ENCODE measurements at places on chromosomes 1 and 21.

- H3K36me3 ChIP-seq = no peaks in the 10 kb centered on the region
- DNase-seq = no peak
- peaks cover 8% of the 10 kb centered on the region for H3K4me1 ChIP-seq
- H3K27ac ChIP-seq = no peak overlapping the region
Measured at GRCh38 chr1:39694026-39694425, 2.8 kb upstream of the HPCAL4 start.

DNA sequence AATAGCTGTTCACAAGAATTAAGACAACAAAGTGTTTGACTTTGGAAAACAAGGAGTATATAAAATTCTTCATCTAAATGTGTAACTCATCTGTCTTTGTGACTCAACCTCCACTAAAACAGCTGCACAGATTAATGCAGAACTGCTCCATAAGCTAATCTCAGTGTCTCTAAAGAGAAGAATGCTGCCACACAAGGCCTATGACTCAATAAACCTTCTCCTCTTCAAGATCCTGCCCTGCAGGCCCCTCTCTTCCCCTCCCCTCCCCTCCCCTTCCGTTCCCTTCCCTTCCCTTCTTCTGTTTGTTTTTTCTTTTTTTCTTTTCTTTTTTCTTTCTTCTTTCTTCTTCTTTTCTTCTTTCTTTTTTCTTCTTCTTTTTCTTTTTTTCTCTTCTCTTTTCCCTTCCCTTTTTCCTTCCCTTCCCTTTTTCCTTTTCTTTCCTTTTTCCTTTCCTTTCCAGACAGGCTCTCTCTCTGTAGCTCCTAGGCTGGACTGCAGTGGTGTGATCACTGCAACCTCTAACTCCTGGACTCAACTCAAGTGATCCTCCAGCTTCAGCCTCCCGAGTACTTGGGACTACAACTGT is 1052.8 kb downstream of the BRINP3 start:
- no peaks in the 10 kb centered on the region for H3K36me3 ChIP-seq
- no peak overlapping the region for H3K27ac ChIP-seq
- no peaks in the 10 kb centered on the region for H3K4me1 ChIP-seq

- no peak for DNase-seq
- H3K27ac ChIP-seq = no peak overlapping the region
- peaks cover 6% of the 10 kb centered on the region for H3K27me3 ChIP-seq
- peaks cover 14% of the 10 kb centered on the region for H3K4me1 ChIP-seq
- no peak overlapping the region for H3K4me3 ChIP-seq
Measured at GRCh38 chr1:63005812-63006211, 221.9 kb downstream of the ATG4C start.

- no peak overlapping the region for H3K27ac ChIP-seq
- no peak overlapping the region for H3K4me3 ChIP-seq
- peaks cover 15% of the 10 kb centered on the region for H3K27me3 ChIP-seq
- DNase-seq = no peak
Measured at GRCh38 chr1:3580231-3580630, 31.1 kb downstream of the MEGF6 start.

DNA sequence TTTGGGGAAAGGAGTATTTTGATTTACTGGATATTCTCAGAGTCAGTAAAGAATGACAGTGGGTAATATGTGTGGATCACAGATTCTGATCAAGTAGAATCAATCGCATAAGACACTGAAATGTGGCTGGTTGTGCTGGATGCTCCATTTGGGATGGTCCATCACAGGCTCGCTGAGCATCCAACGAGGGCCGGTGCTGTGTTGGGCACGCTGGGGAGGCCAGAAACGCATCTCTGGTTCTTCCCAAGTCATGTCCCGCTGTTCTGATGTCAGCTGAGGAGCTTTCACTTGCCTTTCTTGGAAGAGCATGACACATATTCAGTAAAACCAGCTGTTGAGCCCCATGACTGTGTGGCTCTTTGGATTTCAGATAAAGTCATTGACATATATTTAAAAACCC is 72.0 kb downstream of the UMODL1 start:
- peaks cover 3% of the 10 kb centered on the region for H3K36me3 ChIP-seq
- peaks cover 3% of the 10 kb centered on the region for H3K4me1 ChIP-seq
- peaks cover 6% of the 10 kb centered on the region for H3K27me3 ChIP-seq
- H3K27ac ChIP-seq = no peak overlapping the region
- DNase-seq = no peak

DNA sequence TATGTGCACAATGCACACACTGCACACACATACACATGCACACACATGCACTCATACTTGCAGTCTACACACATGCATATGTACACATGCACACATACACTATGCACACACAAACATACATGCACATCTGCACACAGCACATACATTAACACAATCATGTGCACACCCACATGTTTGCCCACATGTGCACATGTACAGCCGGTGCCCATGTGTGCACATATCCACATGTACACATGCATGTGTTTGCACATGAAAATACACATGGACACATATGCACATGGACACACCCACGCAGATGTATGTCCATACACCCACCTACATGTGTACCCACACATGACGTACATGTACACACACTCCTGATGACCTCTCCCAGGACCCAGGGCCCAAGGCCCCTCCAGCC is 105.1 kb upstream of the ACTRT2 start:
- H3K27me3 ChIP-seq = peaks cover 17% of the 10 kb centered on the region
- H3K4me3 ChIP-seq = no peak overlapping the region
- no peak for DNase-seq
- H3K36me3 ChIP-seq = peaks cover 5% of the 10 kb centered on the region
- H3K27ac ChIP-seq = peak overlapping the region; percentile 64
- H3K4me1 ChIP-seq = no peaks in the 10 kb centered on the region

- H3K4me1 ChIP-seq = peaks cover 34% of the 10 kb centered on the region
- H3K36me3 ChIP-seq = peaks cover 9% of the 10 kb centered on the region
- peak overlapping the region; percentile 97 for H3K27ac ChIP-seq
- peak overlapping the region; percentile 100 for H3K4me3 ChIP-seq
Measured at GRCh38 chr1:243253926-243254232, 1.2 kb downstream of the CEP170 start.

- H3K4me3 ChIP-seq = no peak overlapping the region
- peaks cover 7% of the 10 kb centered on the region for H3K4me1 ChIP-seq
- peaks cover 7% of the 10 kb centered on the region for H3K27me3 ChIP-seq
- no peak overlapping the region for H3K27ac ChIP-seq
Measured at GRCh38 chr1:6596886-6597776, 5.5 kb downstream of the KLHL21 start.

GRCh38 chr21:38159355-38159754 is 97.4 kb upstream of the KCNJ15 start:
- H3K4me3 ChIP-seq = no peak overlapping the region
- no peaks in the 10 kb centered on the region for H3K36me3 ChIP-seq
- no peak overlapping the region for H3K27ac ChIP-seq
- peak; percentile 62 for DNase-seq
- H3K4me1 ChIP-seq = peaks cover 5% of the 10 kb centered on the region
- H3K27me3 ChIP-seq = peaks cover 1% of the 10 kb centered on the region

GRCh38 chr1:112344754-112345423 is 51.1 kb upstream of the CTTNBP2NL start:
- H3K4me1 ChIP-seq = no peaks in the 10 kb centered on the region
- no peak for DNase-seq
- no peaks in the 10 kb centered on the region for H3K27me3 ChIP-seq

DNA sequence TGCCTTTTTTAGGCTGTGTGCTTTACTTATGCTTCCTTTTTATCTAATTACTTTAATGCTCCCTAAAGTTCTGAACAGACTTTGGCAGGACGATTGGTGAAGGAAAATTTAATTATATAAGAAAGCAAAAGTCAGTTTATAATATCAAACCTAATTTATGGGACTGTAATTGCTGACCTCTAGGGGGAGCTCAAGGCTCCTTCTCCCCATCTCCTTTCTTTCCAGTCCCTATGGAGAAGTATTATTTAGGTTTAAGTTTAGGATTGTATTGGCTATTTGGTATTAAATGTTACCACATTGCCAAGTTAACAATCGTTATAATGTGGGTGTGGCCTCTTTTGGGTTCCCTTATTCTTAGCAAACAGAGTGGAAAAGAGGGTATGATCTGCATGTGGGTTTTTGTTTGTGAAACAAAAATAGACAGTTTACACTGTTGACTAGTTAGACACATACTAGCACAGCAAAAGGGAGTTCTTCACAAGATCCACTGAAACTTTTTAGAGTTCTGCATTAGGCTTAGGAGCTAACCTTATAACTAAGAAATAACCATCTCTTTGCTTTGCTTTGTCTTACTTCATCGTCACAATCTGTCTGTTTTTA is 48.2 kb upstream of the TNFSF4 start:
- H3K4me3 ChIP-seq = no peak overlapping the region
- H3K27ac ChIP-seq = no peak overlapping the region
- DNase-seq = peak; percentile 40
- H3K36me3 ChIP-seq = no peaks in the 10 kb centered on the region
- H3K4me1 ChIP-seq = no peaks in the 10 kb centered on the region
- H3K27me3 ChIP-seq = no peaks in the 10 kb centered on the region

GRCh38 chr1:229613938-229614337 is 12.0 kb downstream of the TAF5L start:
- H3K27ac ChIP-seq = no peak overlapping the region
- peaks cover 30% of the 10 kb centered on the region for H3K36me3 ChIP-seq
- H3K27me3 ChIP-seq = no peaks in the 10 kb centered on the region
- no peak for DNase-seq
- no peak overlapping the region for H3K4me3 ChIP-seq

GRCh38 chr1:109785446-109786111 is 21.9 kb upstream of the EPS8L3 start:
- no peak for DNase-seq
- peaks cover 9% of the 10 kb centered on the region for H3K4me1 ChIP-seq
- H3K4me3 ChIP-seq = no peak overlapping the region
- peaks cover 2% of the 10 kb centered on the region for H3K36me3 ChIP-seq
- H3K27me3 ChIP-seq = peaks cover 6% of the 10 kb centered on the region
- no peak overlapping the region for H3K27ac ChIP-seq

DNA sequence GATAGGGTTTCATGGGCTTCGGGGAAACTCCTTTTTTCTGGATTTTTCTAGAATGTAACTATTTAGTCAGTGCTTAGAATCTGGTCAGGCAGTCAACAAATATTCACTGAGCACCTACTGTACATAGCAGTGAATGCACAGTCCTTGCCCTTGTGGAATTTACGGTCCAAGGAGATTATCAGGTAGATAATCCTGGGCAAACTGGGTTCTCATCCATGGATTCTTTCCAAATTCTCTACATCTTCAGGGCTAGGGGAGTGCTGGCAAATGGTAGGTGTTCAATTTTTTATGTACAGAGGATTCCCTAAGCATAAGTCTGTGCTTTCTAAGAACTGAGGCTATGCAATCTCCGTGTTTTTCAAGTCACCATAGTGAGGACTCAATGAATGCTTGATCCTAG is 140.7 kb upstream of the CD34 start:
- H3K27me3 ChIP-seq = no peaks in the 10 kb centered on the region
- peaks cover 33% of the 10 kb centered on the region for H3K36me3 ChIP-seq
- no peak for DNase-seq

All from endothelial cell (in vitro differentiated cells).